ENCODE measurements at places on chromosomes 2 and 18.

DNA sequence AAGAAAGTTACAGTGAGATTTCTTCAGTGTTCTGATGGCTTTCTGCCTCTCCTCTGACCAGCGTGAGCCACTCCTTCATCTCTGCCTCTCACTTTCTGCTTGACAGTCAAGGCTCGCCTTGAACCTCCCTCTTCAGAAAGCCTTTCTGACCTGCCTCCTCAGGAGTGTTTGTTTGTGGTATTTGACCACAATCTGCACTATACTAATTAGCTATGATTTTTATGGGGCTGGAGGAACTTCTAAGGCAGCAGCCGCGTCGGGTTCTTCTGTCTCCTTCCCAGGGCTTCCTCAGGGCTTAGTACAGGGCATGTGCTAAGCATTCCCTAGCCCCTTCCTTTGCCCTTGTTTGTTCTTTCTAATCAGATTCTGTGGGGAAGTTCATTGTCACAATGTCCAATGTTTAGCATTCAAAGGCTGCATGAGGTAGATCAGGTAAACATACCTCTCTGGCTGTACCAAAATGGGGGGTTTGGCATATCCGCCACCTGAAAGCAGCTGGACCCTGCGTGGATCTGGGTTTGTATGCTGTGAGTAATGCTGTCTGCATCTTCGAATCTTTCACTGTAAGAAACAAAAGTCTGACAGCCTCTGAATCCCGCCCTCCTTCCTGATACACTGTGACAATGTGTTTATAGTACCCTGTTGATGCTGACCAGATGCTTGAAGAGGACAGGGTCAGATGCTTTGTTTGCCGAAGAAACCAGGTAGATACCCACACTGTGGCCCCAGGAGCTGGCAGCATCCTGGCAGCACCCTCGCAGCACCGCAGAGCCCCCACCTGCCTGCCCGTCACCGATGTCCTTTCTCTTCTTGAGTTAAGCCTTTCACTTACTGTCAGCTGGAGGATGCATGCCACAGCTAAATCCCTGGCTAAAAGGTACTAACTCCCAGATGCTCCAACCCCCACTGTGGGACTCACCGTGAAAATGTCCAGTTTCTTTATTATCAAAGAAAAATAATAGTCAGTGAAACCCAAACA, 260.8 kb upstream of the HDAC4 start:
- DNase-seq: no peak

GRCh38 chr18:35042389-35043071, 1.3 kb downstream of the MAPRE2 start:
- DNase-seq: no peak

- DNase-seq: no peak
Observed at GRCh38 chr2:120396013-120396860, 50.3 kb downstream of the INHBB start.

DNA sequence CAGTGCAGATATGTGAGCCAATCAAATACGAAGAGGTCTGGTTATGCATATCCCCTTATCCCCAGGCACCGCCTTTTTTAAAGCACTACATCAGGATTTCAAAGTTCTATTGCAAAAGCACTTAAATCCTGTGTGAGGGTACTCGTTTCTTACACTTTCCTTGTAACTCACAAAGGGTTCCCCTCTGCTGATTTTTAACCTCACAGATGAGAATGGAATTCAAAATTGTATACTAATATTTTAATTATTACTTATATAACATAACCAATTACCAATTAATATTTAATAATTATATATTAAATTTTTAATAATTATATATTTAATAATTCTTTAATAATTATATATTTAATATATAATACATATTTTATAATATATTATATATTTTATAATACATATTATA, 126.2 kb upstream of the MAPRE2 start:
- no peak for DNase-seq

GRCh38 chr2:58574873-58575272, 333.7 kb upstream of the FANCL start:
- no peak for DNase-seq

DNA sequence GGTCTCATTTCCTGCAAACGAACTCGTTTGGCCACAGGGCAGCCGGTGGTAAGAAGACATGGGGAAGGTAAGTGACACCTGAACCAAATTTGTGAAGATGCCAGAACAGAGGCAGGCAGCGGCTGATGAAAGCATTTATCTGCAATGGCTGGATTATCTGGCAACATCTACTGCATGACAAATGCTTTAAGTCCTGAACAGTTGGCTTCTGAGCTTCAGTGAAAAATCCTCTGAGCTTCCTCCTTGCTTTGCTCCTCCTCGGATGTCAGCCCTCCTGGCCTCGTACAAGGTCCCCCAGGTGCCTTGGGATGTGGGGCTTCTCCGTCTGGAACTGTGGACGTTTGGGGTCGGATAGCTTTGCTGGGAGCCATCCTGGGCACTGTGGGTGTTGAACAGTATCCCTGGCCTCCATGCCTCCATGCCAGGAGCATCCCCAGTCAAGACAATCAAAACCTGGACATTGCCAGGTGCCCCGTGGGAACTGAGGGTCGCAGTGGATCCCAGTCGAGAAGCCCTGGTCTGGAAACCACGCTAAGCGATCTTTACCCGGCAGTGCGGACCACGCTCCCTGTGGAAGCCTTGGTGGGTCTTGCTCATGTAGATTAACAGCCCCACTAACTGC, 49.3 kb downstream of the KCNG2 start:
- DNase-seq: no peak

DNA sequence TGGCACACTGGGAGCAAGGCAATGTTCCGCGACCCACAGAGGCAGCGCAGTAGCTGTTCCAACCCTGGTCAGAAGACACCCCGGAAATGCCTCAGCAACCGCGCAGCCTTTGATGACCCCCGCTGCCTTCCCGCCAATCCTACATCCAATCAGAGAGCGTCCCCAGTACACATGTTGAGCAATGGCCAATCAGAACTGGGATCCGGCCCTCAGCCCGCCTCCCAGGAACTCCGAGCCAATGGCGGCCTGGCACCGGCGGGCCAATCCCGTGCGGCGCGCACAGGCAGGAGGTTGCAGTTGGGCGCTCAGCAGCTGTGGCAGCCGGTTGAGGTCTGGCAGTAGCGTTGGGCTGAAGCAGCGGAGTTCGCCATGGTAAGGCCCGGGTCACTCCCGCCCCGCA, at the start of gene TUBA3D:
TSS of gene TUBA3D (plus strand) at position 289 of the 400 bp plus-strand sequence. CDS start at position 370, 81 bp downstream.
- DNase-seq: no peak

- no peak for DNase-seq
Observed at GRCh38 chr2:111919794-111920608, 21.6 kb downstream of the MERTK start.

- no peak for DNase-seq
Observed at GRCh38 chr2:38483776-38484501, 106.9 kb upstream of the ATL2 start.

DNA sequence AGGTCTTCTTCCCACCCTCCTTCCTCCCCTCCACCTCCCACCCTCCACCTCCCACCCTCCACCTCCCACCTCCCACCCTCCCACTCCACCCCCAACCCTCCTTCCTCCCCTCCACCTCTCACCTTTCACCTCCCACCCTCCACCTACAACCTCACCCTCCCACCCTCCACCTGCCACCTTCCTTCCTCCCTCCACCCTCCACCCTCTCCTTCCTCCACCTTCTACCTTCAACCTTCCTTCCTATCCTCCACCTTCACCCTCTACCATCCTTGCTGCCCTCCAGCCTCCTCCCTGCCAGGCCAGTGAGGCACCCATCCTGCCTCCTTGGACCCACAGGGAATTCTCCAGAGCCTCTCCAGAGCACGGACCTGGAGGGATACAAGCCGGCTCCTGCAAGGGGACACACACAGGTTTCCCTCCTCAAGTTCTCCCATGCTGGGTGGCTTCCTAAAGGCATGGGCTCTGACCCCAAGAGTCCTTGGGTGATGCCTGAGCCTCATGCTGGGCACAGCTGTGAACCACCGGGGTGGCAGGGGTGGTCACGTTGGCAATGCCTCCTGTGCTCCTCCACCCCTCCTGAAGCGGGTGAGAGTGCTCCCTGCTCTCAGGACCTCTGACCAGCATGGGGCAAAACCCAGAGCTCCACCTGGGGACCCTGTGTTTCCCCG, 293.0 kb downstream of the NDUFA10 start:
- DNase-seq: no peak

DNA sequence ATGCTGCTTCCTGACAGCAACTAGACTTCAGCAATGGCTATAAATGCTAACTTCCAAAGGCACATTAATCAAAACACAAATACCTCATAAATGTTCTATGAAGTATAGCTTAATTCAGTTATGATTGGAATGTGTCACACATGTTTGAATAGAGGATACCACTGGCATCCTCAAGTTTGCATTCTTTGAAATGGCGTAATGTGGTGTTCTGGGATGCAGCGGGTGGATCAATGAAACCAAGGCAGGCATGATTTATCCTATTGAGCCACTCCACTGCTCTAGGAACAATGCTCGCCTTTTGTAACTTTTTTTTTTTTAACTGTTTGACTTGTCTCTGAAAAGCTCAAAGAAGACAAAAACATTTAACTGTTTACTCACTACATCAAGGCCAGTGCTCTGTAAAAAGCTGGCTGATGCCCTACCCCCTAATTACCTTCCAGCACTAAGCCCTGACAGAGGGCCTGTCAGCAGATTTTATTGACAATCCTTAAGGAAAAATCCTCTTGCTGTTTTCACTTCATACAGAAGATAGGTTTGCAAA, 278.8 kb upstream of the SESTD1 start:
- DNase-seq: no peak

DNA sequence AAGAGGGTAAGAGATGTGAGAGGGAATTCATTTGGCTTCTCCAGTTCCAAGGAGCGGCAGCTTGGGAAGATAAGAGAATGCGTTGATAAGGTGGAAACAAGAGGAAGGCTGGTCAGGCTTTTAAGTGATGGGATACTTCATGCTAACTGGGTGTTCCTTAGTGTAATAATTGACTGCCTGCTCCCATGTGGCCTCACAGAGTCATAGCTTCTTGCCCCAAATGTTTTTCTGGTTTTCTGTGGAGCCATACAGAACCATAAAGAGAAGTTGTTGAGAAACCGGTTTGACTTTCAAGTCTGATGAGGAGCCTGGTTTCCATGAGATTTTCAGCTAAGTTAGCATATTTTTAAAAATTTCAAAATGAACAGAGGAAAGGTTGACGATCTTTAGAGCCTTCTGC, 97.5 kb upstream of the ZFP36L2 start:
- DNase-seq: no peak

GRCh38 chr18:74377776-74378175, 62.1 kb downstream of the C18orf63 start:
- no peak for DNase-seq

GRCh38 chr2:99621774-99622173, 132.0 kb upstream of the REV1 start:
- DNase-seq: no peak

- no peak for DNase-seq
Observed at GRCh38 chr2:40955042-40955441, 503.2 kb upstream of the SLC8A1 start.

DNA sequence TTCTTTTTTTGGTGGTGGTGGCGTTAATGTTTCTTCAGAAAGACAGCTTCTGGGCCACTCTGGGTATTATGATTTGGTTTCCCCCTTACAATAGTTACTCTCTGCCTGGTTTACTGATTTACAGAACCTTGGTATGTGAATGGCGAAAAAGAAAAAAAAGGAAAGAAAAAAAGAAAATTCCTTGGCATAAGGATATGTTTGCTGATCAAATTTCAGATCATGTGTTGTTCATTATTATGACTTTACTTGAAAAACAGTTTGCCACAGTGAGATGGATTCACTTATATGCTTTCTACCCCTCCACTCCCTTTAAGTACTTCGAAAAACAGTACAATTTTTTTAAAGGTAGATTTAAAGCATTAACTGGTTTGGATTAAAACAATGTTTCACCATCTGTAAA, 21.0 kb downstream of the BCL11A start:
- DNase-seq: no peak

DNA sequence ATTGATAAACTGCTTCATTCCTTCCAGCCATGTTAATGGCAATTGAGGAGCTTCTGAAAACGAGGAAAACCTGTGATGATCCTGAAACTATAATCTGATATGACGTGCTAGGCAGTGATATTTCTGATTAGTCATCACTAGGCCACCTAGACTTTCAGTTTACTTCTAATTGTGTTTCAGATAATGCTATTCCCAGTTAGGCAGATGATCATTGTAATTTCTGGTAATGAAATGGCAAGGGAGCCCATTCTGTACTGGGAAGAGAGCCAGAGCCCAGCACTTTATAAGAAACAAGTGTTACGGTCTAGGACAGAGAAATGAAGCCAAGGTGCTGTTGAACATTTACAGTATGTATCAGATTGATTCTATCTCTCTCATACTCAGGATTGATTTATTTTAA, 106.2 kb downstream of the CPO start:
- DNase-seq: no peak

DNA sequence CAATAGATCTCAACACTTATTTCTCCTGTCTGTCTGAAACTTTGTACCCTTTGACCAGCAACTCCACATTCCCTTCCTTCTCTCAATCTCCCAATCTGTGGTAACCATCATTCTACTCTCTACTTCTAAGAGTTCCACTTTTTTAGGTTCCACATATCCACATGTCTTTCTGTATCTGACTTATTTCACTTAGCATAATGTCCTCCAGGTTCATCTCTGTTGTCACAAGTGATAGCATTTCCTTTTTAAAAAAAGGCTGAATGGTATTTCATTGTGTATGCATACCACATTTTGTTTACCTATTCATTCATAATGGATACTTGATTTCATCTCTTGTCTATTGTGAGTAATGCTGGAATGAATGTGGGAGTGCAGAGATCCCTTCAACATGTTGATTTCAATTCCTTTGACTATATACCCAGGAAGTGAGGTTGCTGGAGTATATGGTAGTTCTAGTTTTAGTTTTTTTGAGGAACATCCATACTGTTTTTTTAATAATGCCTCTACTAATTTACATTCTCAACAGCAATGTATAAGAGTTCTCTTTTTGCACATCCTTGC, 18.8 kb upstream of the MMADHC start:
- no peak for DNase-seq

DNA sequence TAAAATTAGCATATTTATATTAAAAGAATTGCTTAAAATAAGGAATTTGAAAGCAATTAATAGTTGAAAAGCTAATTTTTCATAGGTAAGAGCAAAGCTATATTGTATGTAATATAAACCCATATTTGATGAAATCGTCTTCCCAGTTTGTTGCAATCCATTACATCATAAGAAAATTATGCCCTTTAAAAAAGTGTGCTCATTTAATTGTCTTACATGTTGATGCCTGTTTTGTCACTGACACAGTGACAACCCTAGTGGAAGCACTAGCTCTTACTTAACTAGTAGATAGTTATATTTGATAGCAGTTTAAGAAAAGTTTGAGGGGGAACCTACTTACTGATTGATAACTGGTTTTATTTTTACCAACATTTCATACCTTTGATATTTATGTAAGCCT, 30.0 kb upstream of the IL18RAP start:
- no peak for DNase-seq

GRCh38 chr2:179354739-179355537, 90.3 kb upstream of the SESTD1 start:
- DNase-seq: no peak

Data from NCI-H2081 treated with DMSO at 0.1 percent for 48 hours (cell line).